Stimulated activated CD8-positive, alpha-beta memory T cell treated with anti-CD3 and anti-CD28 coated beads, Interleukin-2, amount 100 ng/mL, for 1 hour (primary cell): ENCODE measurements at places on chromosomes 11 and 22.

DNA sequence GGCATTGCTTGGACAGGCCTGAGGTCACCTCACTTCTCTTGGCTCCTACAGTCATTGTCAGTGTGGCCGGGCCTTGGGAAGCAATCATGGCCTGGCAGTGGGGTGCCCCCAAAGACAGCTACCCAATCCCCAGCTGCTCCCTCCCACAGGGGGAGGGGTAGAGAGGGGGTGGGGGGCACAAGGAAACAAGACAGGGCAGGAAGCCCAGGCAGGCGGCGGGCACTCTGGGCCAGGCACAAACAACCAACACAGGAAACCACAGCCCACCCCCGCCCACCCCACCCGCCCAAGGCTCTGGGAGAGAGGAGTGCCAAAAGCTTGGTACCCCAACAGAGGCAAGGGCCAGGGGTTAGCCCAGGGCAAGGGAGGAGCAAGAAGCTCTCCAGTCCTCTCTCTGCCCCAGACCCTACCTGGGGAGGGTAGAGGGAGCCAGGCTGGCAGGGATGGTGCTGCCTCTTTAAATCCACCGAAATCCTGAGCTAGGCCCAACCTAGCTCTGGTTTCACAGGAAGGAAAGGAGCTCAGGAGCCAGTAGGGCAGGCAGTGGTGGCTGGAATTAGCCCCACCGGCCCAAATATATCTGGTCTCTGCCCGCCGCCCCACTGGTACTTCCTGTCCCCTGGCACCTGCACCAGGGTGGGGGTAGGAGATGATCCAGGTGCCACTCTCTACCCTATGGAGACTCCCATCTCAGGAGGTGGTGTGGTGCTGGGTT lies 12.2 kb downstream of the BCL9L start:
- no peak for DNase-seq

GRCh38 chr11:10050561-10050960 lies 243.5 kb downstream of the SBF2 start:
- DNase-seq = no peak

DNA sequence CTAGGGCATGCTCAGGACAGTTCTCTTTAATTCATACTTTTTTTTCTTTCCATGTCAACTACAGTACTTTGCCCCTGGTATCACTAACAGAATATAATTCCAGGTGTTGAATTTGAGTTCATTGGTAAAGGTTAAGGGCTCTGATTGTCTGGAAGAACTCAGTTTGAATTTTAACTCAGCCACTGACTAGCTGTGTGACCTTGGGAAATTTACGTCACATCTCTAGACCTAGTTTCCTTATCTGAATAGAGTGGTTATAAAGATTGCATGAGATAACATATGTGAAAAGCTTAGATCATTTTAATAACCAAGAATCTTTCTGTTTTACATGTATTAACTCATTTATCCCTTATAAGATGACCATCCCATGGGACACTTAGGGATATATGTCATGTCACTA lies 15.8 kb upstream of the ZC3H12C start:
- no peak for DNase-seq

GRCh38 chr11:27552341-27552740 lies 45.8 kb upstream of the LIN7C start:
- no peak for DNase-seq

- DNase-seq = no peak
These were observed 56.0 kb upstream of the ZNF195 start for GRCh38 chr11:3434976-3435375.

DNA sequence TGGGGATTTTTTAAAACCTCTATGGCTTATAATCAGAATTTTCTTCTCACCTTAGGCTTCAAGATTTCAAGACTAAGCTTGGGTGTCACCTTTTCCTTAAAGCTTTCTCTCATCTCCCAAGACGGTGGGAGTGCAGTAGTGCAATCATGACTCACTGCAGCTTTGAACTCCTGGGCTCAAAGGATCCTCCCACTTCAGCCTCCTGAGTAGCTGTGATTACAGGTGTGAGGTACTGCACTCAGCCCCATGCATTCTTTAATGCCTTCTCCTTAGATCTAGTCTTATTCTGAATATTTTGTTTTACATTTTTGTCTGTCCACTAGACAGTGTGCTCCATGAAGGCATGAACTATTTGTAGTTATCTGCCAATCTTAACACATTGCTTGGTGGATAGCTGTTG lies 55.7 kb upstream of the FAT3 start:
- no peak for DNase-seq

DNA sequence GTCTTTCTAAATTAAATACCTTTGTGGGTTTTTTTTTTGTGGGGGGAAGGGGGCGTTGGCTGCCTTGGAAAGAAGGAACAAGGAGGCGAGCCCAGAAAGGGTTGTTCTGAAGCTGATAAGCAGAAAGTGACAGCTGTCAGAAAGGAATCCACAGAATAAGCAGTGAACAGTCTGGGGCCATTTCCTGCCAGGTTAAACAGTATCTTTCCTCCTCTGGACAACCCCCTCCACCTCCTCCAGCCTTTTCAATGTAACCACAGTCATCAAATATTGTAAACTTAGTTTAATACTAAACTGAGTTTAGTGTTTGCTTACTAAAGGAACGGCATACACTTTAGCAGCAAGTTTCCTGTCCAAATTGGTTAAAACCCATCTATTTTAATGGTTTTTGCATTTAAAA lies 271.2 kb upstream of the SYN3 start:
- no peak for DNase-seq

DNA sequence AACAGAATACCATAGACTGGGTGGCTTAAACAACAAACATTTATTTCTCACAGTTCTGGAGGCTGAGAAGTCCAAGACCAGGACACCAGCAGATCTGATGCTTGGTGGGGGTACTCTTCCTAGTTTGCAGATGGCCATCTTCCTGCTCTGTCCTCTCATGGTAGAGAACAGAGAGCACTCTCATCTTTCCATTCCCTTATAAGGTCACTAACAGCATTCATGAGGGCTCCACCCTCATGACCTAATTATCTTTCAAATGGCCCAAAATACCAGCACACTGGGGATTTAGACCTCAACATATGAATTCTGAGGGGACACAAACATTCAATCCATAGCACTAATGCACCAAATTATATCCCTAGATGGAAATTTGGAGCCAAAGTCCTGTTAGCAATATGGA lies 6.1 kb downstream of the STK33 start:
- DNase-seq = no peak
